ENCODE measurements at places on chromosomes 7 and 10.

DNA sequence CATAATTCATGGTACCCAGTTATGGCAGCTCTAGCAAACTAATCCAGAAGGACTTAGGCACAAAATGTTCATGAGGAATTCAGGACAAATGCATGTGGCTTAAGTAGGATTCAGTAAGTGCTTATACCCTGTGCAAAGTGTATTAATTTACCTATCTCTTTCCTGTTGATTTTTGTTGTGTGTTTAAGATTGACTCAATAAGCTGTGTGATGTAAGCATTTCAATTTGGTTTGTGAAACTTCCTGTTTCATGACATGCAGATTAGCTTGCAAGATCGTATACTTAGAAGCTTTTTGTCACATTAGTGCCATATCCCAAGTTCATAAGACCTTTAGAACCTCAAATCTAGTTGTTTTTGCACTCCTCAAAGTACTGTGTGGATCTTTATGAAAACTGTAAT is 416.7 kb downstream of the ARL4A start:
- no peak for DNase-seq

GRCh38 chr7:55588976-55589604 is 16.8 kb upstream of the VOPP1 start:
- DNase-seq, result no peak

DNA sequence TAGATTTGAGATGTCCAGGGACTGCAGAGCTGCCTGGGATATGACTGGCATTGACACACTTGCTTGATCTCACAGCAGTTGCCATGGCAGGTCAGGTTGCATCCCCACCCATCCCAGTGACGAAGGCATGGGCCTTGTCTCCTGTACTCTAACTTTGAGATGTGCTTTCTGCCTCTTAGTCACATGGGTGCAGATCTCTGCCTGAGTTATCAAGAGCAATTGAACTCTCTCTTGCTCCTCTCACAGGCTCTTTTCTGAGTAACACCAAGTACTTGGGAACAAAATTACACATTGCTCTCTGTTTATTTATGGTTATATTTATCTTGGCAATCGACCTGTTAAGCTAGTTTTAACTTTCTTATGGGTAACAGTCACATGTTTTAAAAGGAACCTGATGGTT is 237.3 kb downstream of the NSUN6 start:
- DNase-seq, result no peak

- DNase-seq, result no peak
These were observed 35.3 kb upstream of the ZRANB1 start for GRCh38 chr10:124906551-124907001.

DNA sequence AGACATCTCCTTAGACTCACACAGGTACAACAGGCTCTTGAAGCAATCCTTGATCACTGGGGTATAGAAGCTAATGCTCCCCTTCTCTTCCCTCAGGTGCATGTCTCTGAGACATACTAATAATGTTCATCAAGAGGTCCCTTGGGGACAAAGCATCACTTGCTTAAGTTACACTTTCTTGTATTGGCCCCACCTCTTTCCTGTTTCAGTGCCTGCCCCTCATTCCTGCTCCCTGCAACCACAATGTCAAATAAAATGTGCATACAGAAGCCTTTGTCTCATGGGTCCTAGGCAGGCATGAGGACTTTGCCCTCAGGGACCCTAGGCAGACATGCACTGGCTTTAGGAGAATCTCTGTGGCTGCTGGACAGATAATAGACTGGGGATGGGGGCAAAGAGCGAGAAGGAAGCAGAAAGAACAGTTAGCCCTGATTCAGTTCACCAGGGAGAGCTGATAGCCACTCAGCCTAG is 175.0 kb upstream of the NPY start:
- no peak for DNase-seq

DNA sequence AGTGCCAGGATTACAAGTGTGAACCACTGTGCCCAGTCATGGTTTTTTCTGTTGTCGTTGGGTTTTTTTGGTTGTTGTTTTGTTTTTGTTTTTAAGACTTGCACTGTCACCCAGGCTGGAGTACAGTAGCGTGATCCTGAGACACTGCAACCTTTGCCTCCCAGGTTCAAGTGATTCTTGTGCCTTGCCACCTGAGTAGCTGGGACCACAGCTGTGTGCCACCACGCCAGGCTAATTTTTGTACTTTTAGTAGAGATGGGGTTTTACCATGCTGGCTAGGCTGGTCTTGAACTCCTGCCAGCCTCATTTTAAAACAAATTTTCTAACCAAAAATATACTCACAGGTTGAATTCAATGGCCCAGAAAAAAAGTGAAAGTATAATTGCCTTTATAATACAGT is 174.1 kb downstream of the AHR start:
- no peak for DNase-seq

DNA sequence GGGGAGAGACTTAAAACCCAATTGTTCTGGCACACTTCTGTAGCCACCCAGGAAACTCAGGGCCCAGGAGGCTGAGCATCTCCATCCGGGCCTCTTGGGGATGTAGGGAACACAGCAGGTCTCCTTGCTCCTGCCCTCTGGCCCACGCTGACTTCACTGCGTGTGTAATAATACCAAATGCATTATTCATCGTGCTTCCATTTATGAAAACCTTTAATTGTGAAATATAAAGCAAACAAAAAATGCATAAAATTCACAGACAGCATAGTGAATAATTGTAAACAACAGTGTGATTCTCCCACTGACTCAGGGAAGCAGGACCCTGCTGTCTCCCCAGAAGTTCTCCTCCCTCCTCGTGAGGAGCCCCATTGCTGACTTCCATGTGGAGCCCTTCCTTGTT is 70.3 kb upstream of the SHH start:
- no peak for DNase-seq

DNA sequence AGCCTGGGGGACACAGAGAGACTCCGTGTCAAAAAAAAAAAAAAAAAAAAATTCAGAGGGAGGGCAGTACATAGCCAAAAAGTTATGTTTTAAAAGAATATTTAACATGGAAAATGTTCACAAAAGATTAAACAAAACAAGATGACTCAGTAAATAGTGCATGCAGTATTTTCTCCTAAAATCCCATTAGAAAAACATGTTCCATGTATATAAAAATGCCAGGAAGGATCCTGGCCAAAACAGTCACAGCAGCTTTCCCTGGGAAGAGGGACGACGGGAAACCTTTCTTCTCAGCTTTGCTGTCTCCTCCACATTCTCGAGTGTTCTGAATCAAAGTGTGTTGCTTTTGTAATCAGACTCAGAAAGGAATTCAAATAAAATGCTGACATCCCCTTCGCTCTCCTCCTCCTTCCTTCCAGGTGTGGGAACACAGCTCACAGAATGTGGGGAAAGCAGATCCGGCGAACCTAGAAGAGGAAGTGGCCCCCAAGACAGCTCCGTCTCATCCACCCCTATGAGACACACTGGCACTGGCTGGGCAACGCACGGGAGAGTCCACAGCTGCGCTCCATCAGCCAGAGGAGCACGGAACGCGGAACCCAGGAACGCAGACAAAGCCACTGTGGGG is 139.4 kb downstream of the MAD1L1 start:
- no peak for DNase-seq

DNA sequence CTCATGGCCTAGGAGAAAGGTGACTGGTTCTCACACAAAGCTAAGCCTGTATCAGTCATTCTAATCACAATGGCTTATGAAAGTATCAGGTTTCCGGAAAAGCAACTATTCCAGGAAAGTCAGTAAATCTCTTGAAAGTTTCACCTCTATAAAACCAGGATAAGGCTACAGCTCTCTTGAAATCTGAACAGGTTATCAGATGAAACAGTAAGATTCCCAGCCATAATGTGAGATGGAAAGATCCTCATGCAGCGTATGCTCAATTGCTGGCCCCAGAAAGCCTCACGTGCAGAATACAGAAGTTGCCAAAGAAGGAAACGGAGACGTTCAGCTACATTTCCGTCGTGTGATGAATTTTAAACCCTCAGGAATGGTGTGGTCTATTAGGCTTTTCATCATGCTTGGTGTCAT is 90.0 kb downstream of the PFKFB3 start:
- DNase-seq, result no peak

- DNase-seq, result no peak
These were observed 8.1 kb upstream of the CUZD1 start for GRCh38 chr10:122853665-122854313.

GRCh38 chr10:114087255-114087654 is 43.6 kb downstream of the ADRB1 start:
- DNase-seq, result no peak

DNA sequence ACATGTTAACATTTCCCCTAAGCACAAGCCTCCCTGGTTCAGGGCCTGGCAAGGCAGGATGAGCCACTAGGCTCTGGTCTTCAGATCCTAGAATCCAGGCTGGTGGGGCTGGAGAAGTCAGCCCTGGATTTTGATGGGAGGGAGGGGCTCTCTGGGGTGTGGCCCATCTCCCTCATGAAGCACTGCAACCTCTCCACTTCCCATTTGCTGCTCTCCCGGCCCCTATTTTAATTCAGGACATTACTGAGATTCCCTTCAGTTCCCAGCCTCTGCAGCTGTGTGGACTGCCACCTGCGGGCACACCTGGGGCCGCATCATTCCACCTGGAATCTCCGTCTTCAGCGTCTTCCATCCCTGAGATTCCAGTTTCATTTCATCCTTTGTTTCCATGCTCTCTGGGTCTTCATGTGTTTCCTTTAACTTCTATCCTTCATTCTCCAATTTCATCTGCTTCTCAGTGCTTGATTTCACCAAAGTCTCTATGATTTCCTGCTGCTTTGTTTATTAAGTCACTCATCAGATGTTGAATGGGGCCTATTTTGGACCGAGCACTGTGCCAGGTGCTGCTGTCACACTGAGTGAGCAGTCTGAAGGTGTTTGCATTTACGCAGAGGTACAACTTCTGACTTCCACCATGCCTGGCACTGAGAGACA is 253.6 kb downstream of the WDR37 start:
- DNase-seq, result no peak

- DNase-seq, result no peak
These were observed 120.0 kb downstream of the MALRD1 start for GRCh38 chr10:19168584-19168983.

DNA sequence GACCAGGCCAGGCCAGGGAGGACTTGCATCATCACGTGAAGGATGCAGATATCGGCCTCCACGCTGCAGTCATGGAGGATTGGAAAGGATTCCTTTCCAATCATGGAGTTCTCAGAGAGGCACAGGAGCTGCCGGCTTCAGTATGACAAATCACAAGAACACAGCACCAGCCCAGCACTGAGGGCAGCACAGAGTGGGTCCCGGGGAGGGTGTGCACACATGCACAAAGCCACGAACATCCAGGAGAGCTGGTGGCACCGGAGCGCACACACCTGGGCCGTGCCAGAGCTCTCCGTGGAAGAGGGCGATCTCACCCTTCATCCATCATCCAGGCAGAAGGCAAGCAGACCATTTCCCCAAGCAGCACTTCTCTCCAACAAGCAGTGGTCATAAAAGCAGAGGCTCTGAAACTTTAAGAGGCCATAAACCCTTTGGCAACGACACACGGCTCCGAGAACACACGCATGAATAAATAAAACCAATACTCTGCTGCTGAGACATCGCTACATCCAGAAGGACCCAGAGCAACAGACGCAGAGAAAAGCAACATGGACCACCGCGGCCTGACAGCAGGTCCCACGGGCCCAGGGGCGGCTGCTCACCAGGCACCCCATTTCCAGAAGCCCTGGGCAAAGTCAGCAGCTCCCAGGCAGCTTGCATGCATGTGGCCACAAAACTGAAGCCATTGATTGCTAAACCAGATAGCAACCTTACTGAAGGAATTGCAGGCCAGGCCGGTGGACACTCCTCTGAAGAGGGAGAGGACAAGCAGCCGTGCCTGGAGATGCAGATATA is 180.8 kb downstream of the USP6NL start:
- DNase-seq, result no peak

DNA sequence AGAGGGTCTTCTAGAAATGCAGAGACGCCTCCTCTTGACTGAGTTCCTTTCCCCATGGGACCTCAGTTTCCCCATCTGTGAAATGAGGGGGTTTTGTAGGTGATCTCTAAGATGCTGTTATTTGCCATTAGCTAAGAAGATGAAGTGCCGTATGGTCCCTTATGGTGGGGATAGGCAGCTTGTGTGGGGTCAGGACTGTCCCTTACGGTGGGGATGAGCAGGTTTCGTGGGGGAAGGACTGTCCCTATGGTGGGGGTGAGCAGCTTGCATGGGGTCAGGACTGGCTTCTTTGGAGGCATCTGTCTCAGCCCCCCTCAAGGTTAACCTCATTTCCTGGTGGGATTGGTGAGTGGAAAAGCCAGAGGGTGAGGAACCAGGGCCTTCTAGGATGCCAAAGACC is 148.3 kb upstream of the GPR26 start:
- DNase-seq, result no peak

GRCh38 chr7:601595-602340 is 82.1 kb upstream of the PDGFA start:
- no peak for DNase-seq

DNA sequence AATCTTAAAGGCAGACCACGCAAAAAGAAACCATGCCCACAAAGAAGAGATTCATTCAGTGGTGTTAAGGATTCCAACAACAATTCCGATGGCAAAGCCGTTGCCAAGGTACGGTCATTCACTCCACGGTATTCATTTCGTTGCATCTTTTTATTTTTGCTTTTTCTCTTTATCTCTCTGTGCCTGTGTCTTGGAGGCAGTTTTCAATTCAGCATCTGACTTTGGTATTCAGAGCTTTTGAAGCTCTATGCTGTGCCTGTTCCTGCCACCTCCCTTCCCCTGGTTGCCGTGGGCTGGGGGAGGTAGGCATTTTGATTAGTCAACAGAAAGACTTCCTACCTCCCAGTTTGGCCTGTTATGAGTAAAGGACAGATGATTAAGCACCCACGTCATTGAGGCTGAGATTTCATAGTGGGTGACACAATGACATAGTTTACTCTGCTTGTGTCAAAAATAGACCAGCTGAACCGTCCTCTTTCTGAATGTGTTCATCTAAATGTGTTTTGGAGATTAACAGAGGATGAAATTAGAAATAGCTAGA is 149.5 kb downstream of the ARID5B start:
- DNase-seq, result peak; percentile 91

GRCh38 chr10:132884691-132885271 is 57.6 kb downstream of the CFAP46 start:
- DNase-seq, result no peak

GRCh38 chr10:36280890-36281499 is 638.9 kb upstream of the FZD8 start:
- DNase-seq, result no peak

DNA sequence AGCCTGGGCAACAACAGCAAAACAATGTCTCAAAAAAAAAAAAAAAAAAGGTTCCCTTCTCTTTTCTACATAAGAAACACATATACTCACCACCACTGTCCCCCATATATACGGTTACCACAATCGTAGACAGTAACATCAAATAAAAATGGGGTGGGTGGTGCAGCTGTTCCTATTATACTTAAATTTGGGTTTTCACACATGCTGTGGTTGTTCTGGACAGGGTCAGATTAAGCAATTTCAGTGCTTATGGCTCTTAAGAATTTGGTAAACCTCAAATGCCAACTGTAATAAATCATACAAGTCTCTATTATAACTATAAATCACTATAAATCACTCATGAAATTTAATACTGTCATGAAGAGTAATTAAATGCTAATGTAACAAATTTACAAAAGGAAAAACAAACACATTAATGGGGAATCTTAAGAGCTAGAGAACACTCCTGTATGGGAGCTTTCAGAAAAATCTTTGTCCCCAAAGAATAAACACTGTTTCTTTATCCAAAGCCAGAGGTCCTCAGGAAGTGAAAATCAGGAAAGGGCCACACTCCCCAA is 143.6 kb downstream of the GLI3 start:
- no peak for DNase-seq

All from kidney glomerular epithelial cell (primary cell).